ENCODE measurements at places on chromosomes 6 and 20.
A peak's percentile ranks its signal among the peaks of the same experiment; 100 is the strongest.

- no peak for DNase-seq
Observed at GRCh38 chr20:24462460-24463010, 6.9 kb upstream of the SYNDIG1 start.

DNA sequence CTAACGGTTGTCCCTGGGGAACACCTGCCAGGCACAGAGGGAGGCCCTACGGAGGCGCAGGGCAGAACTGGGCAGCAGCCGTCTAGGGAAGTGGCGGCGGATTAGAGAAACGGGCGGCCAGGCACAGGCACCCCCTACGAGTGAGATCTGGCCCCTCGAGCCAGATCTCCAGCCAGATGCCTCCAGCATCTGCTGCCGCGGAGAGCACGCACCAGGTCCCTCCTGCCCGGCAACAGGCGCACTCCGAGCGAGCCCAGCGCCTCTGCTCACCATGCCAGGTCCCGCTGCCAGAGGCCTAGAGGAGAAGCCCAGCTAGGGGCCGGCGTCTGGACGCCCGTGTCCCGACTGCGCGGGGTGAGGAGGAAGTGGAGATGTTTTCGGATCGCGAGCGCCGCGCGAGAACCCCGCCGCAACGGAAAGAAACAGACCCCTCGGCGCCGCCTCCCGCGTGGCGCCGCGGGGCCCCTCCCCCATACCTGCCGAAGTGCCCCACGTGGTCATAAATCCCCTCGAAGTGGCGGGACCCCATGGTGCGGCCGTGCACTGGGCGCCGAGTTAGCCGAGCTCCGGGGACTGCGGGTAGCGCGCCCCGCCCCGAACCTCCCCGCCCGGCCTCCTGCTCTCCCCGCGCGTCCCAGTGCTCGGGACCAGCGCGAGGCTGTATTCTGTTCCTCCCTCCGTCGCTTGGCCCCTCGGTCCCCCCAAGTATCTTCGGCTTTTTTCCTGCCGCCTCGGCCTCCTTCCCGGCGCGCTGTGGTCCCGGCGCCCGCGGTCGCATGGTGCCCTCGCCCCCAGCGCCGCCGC is at the start of gene SLC22A16:
Gene SLC22A16, minus strand, starts transcription at position 568 of the 804 bp plus-strand sequence. Its CDS starts 39 bp downstream, at position 529.
- DNase-seq, result peak; percentile 24

GRCh38 chr20:41958391-41958790 is 340.2 kb upstream of the CHD6 start:
- no peak for DNase-seq

GRCh38 chr6:150966786-150967185 is 101.3 kb downstream of the MTHFD1L start:
- DNase-seq, result no peak

DNA sequence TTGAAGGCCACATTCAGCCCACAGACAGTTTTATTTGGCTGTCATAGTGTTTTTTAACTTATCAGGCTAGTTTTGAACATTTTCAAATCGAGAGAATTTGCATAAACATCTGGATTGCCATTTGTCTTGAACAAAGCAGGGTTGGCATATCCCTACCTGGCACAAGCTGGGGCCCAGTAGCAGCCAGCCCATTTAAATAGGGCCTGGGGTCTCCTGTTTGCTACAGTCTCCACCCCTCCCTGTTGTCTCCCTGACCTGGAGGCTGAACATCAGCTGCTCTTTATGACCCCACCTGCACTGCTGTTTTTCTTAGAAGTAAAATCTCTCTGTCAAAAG is 10.5 kb downstream of the BCAS4 start:
- no peak for DNase-seq

- DNase-seq, result no peak
Observed at GRCh38 chr20:48813930-48814546, 13.8 kb downstream of the PREX1 start.

DNA sequence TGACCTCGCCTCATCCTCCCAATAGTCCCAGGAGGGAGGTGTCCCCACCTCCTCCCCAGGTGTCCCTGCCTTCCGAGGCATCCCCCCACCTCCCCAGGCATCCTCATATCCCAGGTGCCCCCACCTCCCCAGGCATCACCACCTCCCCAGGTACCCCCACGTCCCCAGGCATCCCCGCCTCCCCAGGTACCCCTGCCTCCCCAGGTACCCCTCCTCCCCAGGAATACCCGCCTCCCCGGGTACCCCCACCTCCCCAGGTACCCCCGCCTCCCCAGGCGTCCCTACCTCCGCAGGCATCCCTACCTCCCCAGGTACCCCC is 198.9 kb downstream of the SYNDIG1 start:
- DNase-seq, result no peak

DNA sequence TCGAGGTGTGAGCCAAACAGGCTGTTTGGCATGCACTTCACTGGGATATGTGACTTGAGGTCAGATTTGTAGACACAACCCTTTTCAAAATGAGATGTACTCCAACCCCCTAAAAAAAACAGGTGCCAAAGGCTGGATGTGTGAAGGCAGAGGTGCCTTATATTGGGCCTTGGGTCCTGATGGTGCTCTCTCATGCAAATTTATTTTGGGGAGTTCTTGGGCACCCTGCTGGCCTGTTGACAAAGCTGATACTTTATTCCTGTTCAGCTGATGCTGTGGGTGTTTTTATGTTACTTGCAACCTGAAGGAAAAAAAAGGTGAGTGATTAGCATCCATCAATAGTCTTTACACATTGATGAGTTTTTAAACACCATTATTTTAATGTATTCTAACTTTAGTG is 121.5 kb downstream of the DNAH8 start:
- DNase-seq, result no peak

- no peak for DNase-seq
Observed at GRCh38 chr6:73394577-73395354, at the start of gene DDX43. TSS of gene DDX43 (plus strand) at chr6:73394828. CDS start at chr6:73394906, 78 bp downstream.

- DNase-seq, result no peak
Observed at GRCh38 chr6:159357211-159357915, 188.2 kb downstream of the FNDC1 start.

DNA sequence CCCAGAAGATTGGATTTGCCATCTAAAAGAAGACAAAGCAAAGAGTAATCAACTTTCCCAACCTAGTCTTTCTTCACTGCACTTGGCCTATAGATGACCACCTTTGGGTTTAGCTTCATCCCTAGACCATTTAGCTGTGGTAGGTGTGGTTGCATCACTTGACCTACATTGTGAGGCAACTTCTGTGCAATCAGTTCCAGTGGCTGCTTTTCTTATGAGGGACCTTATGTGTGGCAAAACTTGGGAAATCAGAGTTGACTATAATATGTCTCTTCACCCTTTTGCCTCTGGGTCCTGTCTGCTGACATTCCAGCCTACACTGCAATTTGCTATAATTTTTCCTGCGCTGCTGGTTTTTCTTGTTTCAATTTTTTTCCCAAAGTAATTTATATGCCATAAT is 55.2 kb downstream of the PRDM13 start:
- DNase-seq, result no peak

DNA sequence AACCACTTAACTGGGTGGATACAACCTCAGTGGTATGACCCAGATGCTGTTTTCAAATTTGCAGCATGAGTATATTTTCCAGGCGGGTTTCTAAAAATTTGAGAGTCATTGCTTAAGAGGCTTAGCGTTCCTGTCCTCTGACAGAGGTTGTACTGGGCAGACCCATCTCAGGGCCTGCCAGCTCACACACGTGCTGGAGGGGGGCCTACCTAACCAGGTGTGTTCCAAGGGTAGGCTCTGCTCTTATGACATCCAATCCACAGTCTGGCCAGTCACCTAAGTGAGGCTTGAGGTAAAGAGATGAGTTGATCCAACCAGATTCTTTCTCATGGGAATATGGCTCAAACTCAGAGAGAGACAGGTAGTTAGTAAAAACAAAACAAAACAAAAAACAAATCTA is 1.3 kb downstream of the LYRM4 start:
- no peak for DNase-seq

DNA sequence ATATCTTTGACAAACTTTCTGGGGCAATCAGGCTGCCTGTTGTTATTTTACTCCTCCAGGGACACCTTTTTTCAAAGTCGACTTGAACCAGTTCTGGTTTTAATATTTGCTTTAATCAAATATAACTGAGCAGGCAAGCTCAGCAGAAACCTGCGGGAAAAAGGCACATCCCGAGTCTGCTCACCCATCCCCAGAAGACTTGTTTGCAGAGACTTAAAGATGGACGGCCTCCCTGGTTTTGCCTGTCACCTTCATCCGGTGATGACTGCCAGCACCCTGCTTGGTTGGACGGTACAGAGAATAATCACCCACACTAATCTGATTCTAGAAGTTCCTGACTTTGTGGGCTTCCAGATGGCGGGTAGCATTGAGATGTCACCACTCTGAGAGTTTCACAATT is 36.8 kb downstream of the PPP1R3G start:
- DNase-seq, result no peak

- DNase-seq, result no peak
Observed at GRCh38 chr6:111777357-111777756, 95.9 kb downstream of the FYN start.

DNA sequence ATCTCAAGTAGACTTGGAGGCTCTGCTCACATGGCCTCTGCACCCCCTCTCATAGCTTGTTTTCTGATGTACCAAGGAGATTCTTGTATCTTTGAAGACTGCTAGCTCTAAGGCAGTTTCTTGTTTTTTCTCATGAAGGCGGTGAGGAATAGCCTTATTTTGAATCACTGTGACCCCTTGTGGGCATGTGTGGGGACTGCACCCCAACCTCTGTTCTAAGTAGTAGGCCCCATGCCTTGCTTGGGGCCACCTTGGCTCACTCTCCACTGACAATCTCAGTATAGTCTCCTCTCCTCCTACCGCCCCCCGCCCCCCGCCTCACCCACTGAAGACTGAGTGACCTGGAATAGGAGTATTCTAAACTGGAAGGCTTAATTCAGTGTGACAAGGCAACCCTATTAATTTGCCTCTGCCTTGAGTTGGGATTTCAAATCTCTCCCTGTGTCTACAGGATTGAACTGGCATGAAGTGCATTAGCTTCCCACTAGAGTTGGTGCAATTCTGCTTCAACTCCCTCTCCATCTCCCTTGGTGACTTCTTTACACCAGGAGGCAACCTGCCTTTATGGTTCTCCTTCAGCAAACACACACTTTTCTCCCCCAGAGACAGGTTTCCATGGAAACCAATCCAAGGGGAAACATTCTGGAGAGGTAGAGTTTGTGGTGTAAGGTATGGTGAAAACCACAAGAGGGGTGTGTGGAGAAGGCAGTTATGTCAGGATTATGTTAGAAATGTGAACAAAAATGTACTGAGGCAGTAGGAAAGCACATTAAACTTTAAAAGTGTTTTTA is 75.4 kb upstream of the ECI2 start:
- DNase-seq, result peak; percentile 81

DNA sequence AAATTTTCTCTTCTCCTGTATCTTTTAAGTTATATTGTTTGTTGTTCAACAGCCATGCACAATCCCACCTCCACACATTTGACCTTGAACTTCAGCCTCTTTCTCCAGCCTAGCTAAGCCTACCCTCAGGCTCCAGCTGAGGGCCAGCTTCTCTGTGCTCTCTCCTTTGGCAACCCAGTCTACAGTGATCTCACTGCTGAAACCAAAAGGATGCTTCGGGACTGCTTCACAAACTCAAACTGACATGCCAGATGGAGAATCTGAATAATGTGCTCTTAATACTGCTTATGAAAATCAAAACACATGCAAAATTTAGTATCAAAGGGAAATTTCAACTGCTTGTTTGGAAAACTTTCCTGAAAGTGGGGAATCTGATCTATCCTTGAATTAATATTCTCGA is 16.1 kb upstream of the RIN2 start:
- peak; percentile 69 for DNase-seq

GRCh38 chr20:19367591-19367990 is 155.1 kb downstream of the SLC24A3 start:
- no peak for DNase-seq

GRCh38 chr6:41475737-41476357 is 70.3 kb upstream of the FOXP4 start:
- DNase-seq, result no peak

- no peak for DNase-seq
Observed at GRCh38 chr6:20948556-20948955, 414.3 kb downstream of the CDKAL1 start.

DNA sequence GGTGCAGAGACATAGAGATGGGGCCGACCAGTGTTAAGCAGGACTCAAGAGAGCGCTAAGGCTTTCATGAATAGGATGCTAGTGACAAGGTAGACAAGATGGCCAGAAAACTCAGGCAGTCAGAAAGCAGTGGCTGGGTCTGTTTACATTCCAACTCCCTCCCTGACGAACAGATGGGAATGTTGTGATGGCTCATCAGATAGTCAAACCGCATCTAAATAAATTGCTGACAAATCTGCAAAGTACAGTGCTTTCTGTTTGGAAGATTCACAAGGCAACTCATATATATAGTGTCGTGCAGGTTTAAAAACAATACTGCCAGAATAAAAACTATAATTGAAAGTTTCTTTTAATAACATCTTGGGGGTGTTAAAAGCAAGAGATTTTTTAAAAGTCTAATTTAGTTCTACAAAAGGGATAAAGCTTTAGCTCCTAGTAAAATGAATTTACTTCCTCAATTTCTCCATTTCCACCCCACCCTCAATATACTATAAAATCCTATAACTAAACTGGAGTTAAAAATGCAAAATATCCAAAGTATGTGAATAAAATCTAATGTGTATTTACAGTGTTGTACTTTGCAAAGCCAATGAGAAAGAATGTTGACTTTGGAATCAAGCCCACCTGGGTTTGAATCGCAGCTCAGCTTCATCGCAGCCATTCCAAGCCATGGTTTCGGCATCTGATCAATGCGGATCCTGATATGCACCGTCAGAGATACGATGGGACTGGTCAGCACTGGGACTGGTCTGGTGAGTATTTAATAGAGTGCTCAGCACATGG is 247.3 kb upstream of the PDE10A start:
- DNase-seq, result no peak

- DNase-seq, result no peak
Observed at GRCh38 chr20:59022754-59023153, 3.5 kb downstream of the TUBB1 start.

DNA sequence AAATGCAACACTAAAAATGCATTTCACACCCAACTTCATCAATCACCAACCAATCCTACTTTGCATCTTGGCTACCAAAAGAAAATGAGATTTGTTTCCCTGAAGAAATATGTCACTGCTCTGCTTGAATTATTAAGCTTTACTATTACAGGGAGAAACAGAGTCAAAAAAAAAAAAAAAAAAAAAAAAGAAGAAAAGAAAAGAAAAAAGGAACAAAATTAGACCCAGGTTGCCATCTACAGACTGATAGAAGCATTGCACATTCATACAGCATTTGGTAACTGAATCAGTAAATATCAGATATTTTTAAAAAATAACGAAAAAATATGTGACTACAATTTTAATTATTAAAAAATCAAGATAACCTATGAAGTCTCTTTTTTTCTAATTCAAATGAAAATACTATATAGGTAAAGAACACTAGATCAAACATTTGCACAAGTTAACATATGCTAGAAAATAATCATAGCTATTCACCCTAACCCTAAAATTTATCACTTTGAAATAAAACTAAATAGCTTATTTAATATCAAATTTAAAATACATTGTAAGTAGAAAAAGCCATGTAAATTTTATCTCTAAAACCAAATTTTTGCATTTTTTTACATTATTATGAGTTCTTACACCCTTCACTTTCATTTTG is 83.3 kb downstream of the DCDC2 start:
- DNase-seq, result peak; percentile 76

All from adipocyte (in vitro differentiated cells).